ENCODE measurements at places on chromosomes 2 and 18.

GRCh38 chr18:59783138-59783537, 85.9 kb upstream of the CCBE1 start:
- H3K36me3 ChIP-seq, result no peaks in the 10 kb centered on the region
- H3K27me3 ChIP-seq, result no peaks in the 10 kb centered on the region
- peaks cover 28% of the 10 kb centered on the region for H3K4me1 ChIP-seq
- H3K27ac ChIP-seq, result peak overlapping the region; percentile 85

- H3K4me1 ChIP-seq, result no peaks in the 10 kb centered on the region
- H3K27me3 ChIP-seq, result peaks cover 3% of the 10 kb centered on the region
- no peak for DNase-seq
- H3K4me3 ChIP-seq, result no peak overlapping the region
- H3K27ac ChIP-seq, result no peak overlapping the region
Observed at GRCh38 chr2:981759-982158, 31.1 kb downstream of the SNTG2 start.

- no peak overlapping the region for H3K4me3 ChIP-seq
- DNase-seq, result no peak
- peaks cover 2% of the 10 kb centered on the region for H3K4me1 ChIP-seq
- H3K27ac ChIP-seq, result no peak overlapping the region
Observed at GRCh38 chr2:14016289-14016955, 616.1 kb upstream of the LRATD1 start.

GRCh38 chr2:239440511-239440959, 39.7 kb upstream of the HDAC4 start:
- peaks cover 18% of the 10 kb centered on the region for H3K4me1 ChIP-seq
- no peak overlapping the region for H3K27ac ChIP-seq
- H3K4me3 ChIP-seq, result no peak overlapping the region
- H3K27me3 ChIP-seq, result no peaks in the 10 kb centered on the region

DNA sequence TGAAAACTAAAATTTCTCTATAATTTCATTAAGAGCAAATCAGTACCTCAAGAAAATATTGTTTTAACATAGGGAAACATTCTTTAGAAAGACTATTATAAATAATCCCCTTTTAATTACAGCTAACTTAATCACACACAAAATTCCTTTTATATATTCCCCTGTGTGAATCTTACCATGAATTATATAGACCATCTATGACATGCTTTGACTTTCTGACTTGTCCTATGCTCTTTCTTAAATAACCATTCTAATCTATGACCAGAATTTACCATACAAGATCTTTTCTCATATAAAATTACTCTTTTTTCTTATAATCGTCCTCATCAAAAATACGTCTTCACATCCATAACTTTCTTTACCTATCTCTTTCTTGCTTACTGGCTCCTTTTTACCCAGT, 824.2 kb upstream of the FAM98A start:
- H3K4me3 ChIP-seq, result no peak overlapping the region
- no peaks in the 10 kb centered on the region for H3K4me1 ChIP-seq
- no peaks in the 10 kb centered on the region for H3K27me3 ChIP-seq
- H3K27ac ChIP-seq, result no peak overlapping the region
- H3K36me3 ChIP-seq, result no peaks in the 10 kb centered on the region
- no peak for DNase-seq

- no peak overlapping the region for H3K27ac ChIP-seq
- H3K4me3 ChIP-seq, result no peak overlapping the region
- H3K36me3 ChIP-seq, result no peaks in the 10 kb centered on the region
- H3K27me3 ChIP-seq, result no peaks in the 10 kb centered on the region
- no peaks in the 10 kb centered on the region for H3K4me1 ChIP-seq
Observed at GRCh38 chr2:226037526-226037925, 638.0 kb downstream of the NYAP2 start.
